Mesothelial cell of epicardium (in vitro differentiated cells): ENCODE measurements at places on chromosomes 2 and 18. TPM values are rescaled to one million over a fixed set of nuclear protein-coding genes. Genes with fewer than 3 reads are reported as not detected.
A peak's percentile ranks its signal among the peaks of the same experiment; 100 is the strongest.

DNA sequence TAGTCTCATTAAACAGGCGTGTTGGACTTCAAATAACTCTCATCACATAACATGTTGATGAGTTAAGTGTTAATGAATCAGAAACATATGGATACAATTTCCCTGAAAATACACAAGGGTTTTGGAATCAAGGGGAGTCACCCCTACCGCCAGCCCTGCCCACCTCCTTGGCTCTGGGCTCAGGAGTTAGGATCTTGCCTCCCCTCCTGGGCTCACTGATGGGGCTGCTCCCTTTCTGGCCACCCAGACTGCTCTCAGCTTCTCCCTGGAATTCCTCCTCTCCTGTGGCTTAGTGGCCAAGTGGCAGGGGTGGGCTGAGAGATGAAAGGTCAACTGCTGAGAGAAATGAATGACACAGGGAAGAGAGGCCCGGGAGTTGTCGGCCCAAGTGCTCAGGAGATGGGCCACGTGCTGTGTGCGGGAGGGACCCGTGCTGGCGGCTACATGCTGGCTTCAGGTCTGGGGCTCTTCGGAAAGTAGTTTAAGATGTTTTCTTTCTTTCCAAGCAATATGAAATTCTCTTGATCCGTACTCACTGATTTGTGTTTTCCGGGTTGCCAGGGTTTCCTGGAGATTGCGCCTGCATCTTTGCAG lies 55.8 kb upstream of the TNP1 start:
- no peak for DNase-seq

DNA sequence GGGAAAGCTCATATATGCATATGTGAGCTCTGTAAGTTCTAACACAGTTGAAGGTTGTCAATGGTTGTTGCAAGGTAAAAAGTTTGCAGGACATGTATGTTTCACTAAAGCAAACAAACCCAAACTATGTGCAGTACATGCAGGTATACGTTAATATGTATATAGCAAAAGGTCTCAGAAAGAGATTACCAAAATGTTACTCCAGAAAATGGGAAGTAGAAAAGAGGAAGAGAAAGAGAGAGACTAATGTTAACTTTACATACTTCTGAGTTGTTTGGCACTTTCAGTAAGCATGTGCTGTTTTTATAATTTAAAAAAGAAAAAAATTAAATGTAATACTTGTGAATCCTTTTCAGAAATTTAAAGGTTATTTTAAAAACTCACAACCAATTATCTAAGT lies 32.8 kb upstream of the PEX13 start:
- no peak for DNase-seq

GRCh38 chr2:171480908-171481307 lies 41.4 kb upstream of the CYBRD1 start:
- no peak for DNase-seq

DNA sequence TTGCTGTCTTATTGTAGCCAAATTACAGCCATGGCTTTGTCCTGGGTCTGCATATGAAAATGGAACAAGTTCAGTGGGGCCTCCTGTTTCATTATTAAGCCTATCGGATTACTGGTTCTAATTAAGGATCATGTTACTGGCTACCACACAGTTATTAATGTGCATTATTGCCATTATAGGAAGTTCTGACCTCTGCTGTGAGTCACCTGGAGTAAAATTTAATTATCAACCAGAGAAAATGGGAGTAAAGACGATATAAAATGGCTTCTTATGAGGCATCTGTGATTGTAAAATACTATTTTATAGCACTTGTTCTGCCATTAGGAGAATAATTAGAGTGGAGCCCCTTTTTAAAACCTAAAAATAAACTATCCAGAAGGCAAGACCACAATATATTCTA lies 143.3 kb upstream of the ITGB6 start:
- no peak for DNase-seq

GRCh38 chr2:63872571-63873328 lies 31.1 kb downstream of the UGP2 start:
- no peak for DNase-seq

GRCh38 chr2:74806355-74806839 lies 27.5 kb upstream of the HK2 start:
- no peak for DNase-seq

DNA sequence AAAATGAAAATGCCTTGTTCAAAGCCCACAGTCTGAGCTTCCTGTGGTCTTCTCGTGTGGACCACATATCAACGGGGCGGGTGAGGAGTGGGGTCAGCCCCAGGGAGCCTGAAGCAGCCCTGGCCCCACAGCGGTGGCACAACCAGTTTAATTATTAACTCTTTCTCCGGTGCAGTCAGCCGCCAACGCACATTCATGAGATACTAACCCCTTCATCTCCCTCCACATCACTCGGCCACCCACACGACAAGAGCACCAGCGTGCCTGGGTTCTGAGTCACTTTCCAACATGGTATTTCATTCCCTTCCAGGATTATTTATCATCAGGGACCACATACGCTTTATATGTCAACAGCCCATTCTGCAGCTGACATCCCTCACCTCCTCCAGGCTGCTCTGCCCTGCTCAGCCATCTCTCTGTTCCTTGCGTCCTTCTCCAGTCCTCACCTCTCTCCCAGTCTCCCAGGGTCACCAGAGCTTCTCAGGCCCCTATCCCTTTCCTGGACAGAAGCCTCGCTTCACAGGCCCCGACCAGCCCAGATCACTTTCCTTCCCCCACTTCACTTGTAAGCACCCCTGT lies 48.0 kb upstream of the ID2 start:
- no peak for DNase-seq

GRCh38 chr2:203155406-203155805 lies 83.4 kb upstream of the CYP20A1 start:
- no peak for DNase-seq

GRCh38 chr2:36177282-36177681 lies 178.3 kb upstream of the CRIM1 start:
- no peak for DNase-seq

GRCh38 chr18:79784965-79785770 lies 12.6 kb upstream of the KCNG2 start:
- no peak for DNase-seq

DNA sequence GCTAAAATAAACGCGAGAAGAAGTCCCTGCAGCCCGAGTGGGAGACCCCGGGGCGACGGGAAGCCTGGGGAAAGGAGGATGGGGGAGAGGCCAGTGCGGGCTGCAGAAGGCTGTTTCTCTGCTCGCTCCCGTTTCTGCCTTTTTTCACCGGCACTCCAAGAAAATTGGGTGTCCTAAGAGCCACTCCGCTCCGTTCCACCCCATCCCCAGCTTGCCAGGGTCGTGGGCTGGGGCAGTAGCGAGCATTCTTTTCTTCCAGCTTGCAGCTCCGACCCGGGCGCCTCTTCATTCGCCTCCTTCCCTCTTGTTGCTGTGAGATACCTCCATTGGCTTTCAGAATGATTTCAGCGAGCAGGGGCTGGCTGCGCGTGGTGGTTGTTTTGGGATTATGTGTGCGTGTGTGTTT lies 1.1 kb downstream of the HOXD3 start:
- no peak for DNase-seq

DNA sequence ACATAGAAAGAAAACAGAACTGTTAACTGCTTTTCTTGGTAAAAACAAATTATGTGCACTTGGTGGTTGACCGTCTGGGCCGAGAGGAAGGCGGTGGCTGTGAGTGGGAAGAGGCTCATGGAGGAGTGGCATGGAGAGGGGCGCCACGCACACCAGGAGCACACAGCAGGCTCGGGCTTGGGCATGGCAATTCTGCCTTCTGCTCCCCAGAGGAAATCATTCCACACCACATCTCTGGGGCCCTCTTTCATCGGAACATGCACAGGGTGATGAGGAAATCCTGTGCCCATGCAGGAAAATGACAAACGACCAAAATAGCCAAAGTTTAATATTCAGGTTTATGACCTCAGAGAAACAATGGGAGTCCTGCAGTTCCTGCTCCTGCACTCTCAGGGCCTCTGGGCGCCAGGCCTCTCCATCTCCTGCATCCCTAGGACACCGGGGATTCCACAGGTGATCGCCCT lies 26.4 kb downstream of the WDFY1 start:
- DNase-seq: no peak

- no peak for DNase-seq
Measured at GRCh38 chr2:127128445-127128904, 21.5 kb upstream of the BIN1 start.

- DNase-seq: peak; percentile 60
Measured at GRCh38 chr18:48540251-48541025, 1.6 kb downstream of the CTIF start.

- DNase-seq: no peak
Measured at GRCh38 chr2:205771666-205772065, 89.4 kb downstream of the NRP2 start.

DNA sequence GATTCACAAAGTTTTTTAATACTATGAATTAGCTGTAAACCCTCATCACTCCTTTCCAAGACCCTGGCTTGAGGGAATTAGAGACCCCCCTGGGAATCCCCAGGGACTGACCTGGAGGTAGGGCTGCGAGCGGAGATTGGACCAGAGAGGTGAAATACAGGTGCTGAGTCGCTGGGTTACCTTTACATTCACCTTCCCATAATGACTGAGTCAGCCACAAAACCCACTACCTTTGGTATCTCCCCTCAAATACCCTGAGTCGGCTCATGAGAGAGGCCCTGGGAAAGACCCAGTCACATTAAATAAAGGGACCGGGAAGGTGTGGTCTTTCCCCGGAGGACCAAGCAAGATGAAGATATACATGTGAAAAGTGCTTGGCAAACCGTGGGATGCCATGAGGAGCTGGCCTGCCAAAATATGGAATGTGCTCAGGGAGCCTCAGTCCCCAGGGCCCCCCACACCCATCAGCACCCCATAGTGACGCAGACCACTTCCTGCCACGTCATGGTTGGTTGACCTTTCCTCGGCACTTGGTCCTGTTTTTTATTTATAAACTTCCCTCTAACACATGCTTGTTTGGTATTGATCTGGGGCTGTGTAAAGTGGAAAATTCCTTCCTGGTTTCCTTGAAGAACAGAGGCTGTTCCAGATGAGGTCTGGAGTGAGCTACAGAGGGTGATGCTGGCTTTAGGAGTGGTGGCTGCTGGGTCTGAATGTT lies 51.4 kb downstream of the IL1RL2 start:
- no peak for DNase-seq

DNA sequence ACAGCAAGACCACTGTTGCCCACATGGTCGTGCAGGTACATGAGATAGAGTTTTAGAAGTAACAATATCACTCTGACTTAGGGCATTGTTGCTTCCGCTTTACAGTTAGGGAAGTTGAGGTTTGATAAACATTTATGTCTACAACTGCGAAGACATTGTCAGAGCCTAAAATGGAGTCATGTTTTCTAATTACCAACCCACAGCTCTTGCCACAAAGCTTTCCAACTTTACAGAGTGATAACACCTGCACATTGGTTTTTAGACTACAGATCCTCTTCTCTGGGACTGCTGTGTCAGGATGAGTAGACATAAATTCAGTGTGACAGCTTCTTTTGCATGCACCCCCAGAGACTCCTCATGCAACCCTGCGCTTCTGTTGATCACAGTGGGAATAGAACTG lies 119.0 kb downstream of the FEZ2 start:
- DNase-seq: no peak

DNA sequence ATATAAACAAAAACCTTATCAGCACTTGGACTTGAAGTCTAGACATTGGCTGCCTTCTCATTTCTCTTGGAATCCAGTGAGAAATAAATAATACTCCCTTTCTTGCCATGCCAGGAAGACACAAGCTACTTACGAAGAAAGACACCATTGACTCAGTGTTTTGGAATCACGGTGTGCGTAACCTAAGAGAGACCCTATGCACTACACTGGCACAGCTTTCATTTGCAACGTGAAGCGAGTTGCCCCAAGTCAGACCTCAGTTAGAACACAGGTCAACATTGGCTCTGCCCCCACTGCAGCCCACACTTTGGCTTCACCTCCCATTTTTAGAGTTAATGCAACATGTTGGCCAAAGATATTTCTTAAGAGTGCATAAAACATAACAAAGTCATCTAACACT lies 54.2 kb downstream of the PIEZO2 start:
- no peak for DNase-seq

DNA sequence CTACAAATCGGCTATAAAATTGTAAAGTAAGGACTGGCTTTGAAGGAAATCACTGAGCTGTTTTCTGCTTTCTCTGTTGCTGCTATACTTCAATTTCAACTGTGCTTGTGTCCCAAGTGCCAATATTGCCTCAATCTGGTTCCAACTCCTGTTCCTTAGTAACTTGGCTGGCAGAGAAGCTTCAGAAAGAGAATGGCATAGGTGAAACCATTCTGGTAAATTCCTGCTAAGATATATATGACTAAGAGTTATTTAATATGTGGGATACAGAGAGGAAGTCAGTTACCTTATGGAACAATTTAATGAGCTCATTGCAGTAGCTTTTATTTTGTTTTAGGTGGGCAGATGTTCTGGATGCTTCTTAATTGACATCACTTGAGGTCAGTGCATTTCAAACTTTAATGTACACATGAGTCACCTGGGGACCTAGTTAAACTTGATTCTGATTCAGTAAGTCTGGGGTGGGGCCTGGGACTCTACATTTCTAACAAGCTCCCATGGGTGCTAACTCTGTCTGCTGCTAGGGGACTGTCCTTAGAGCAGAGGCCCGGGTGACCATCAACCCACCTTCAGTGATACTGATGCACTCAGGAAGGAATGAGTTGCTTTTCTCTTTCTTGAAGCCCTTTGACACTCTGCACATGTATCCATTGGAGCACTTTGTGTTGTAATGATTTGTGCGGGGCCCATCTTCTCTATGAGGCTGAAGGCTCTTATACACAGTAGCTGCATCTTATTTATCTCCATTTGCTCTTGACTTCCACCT lies 47.6 kb downstream of the LIPG start:
- no peak for DNase-seq

DNA sequence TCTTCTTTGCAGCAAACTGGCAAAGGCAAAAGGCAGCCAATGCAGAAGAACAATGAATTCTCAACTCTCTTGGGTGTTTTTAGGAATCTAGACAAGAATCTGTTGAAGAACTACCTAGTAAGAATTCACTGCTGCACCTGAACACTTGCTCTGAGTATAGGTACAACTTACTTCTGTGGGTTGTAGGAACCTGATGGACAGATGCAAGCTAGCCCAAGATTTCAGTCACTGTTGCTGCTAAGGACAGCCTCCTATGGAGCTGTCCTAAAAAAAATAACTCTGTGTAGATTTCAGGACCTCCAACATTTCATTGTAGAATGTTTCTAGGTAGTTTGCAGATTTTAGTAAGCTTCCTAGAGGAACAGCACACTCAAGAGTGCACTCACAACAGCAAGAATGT lies 363.5 kb downstream of the CBLN2 start:
- no peak for DNase-seq

Gene RUFY4
- total RNA-seq: not detected in 3 replicates

Gene ANKMY1
- total RNA-seq: 25.9 to 29.8 TPM (median 27.3 TPM) in 3 replicates

Gene IL1A
- 3.9 to 4.8 TPM (median 4.4 TPM) in 3 replicates for total RNA-seq

Gene RAMP1
- 2.0 to 2.1 TPM (median 2.0 TPM) in 3 replicates for total RNA-seq

Gene ABCB11
- 0.02 to 0.18 TPM (median 0.07 TPM) in 3 replicates for total RNA-seq

Gene TUBA4A
- 0.47 to 1.1 TPM (median 0.63 TPM) in 3 replicates for total RNA-seq

Gene TWIST2
- 17.8 to 19.6 TPM (median 18.6 TPM) in 3 replicates for total RNA-seq

Gene C18orf32
- total RNA-seq: 31.6 to 40.8 TPM (median 35.3 TPM) in 3 replicates
